CD4-positive, alpha-beta T cell treated with Interferon gamma for 1 hour (primary cell): ENCODE measurements at places on chromosomes 12 and 14.

- no peak for DNase-seq
These were observed 448.4 kb upstream of the SEL1L start for GRCh38 chr14:81982046-81982445.

GRCh38 chr12:44159862-44160261 is 324.0 kb downstream of the TMEM117 start:
- no peak for DNase-seq

GRCh38 chr14:101843665-101844064 is 82.2 kb downstream of the PPP2R5C start:
- peak; percentile 78 for DNase-seq

GRCh38 chr12:6336079-6336888 is 5.6 kb downstream of the TNFRSF1A start:
- DNase-seq: peak; percentile 83
